ENCODE measurements at places on chromosomes 16 and 17.

GRCh38 chr17:35021520-35022380 lies 41.4 kb downstream of the LIG3 start:
- no peak for DNase-seq

DNA sequence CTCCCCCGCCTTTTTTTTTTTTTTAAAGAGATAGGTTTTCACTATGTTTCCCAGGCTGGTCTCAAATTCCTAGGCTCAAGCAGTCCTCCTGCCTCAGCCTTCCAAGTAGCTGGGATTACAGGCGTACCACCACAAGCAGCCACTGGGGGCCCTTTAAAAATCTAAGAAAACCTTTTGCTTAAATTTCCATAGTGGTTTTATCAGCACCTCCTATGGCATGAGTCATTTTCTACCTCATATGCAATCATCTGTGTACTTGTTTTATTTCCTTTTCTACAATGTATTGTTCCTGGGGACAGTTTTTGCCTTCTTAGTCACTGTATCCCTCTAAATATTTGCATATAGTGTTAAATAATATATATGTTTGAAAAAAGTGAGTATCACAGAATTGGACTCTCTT lies 29.2 kb downstream of the GNA13 start:
- no peak for DNase-seq

DNA sequence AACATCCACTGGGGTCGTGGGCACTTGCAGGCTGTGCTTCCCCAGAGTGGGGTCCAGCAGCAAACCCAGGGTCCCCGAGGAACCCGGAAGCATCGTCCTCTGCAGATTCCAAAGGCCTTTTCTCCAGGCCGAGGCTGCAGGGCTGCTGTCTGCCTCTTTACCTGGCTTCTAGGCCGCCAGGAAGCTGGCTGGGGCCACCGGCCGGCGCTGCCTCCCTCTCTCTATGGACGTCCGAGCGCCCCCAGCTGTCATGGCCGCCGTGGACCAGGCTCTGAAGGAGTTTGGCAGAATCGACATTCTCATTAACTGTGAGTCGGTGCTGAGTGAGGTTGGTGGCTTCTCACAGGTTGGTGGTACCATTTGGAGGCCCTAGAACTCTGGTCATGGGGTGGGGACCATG lies 5.6 kb downstream of the DECR2 start:
- DNase-seq: no peak

GRCh38 chr17:78808163-78808562 lies 26.1 kb upstream of the CYTH1 start:
- no peak for DNase-seq

DNA sequence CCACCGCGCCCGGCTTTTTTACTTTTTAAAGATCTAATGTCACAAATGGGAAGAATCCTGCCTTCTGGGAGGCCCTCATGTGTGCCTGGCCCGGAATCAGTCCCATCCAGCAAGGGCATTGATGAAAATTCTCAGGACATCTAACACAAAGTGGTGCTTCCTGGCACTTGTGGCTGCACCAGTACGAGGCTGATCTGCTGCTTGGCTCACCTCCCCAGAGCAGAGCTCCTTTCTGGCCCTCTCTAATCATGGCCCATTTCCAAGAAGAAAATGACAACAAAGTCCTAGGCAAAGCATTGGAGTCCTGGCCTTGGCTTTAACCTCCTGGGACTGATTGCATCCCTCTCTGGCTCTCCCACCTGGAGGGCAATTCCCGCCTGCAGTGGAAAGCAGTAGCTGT lies 50.7 kb upstream of the SIAH1 start:
- DNase-seq: no peak

- DNase-seq: no peak
Observed at GRCh38 chr17:14790521-14790920, 474.6 kb downstream of the PMP22 start.

GRCh38 chr17:69485901-69486643 lies 71.6 kb downstream of the MAP2K6 start:
- no peak for DNase-seq

DNA sequence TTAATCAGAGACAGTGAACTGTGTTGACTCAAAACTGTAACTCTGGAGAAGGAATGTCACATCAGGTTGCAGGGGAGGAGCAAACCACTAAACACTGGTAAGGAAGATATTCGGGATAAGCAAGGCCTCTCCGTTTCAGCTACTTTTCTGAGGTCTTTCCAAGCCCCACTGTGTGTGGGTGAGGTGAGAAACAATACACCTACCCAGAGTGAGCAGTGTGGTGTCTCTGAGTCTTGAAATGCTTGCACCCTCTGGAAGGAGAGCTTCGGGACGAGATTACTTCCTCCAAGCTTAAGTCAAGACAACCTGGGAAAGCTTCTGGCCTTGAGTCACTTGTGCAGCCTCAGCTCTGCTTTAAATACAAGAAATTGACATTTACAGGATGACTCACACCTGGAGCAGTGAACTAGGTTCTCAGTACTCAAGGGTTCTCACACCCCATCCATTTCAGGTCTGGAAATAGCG lies 2.5 kb upstream of the MAP3K14 start:
- DNase-seq: no peak

DNA sequence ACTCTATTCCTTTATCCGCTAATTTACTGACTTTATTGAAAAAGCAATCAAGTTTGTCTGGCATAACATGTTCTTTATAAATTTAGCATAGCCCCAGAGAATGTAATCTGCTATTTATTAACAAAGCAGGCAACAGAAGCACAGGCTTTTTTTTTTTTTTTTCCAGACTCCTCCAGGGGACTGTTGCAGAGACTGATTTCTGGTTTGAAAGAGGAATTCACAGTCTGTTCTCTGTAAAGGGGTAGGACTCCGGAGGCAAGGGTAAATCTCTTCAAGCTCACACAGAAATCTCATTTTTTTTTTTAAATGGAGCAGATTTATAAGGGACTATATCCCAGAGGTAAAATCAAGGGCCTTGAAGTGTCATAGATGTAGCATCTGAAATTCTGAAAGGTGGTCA lies 1386.5 kb upstream of the CDH8 start:
- no peak for DNase-seq

- DNase-seq: no peak
Observed at GRCh38 chr16:51430716-51431369, 279.8 kb upstream of the SALL1 start.

DNA sequence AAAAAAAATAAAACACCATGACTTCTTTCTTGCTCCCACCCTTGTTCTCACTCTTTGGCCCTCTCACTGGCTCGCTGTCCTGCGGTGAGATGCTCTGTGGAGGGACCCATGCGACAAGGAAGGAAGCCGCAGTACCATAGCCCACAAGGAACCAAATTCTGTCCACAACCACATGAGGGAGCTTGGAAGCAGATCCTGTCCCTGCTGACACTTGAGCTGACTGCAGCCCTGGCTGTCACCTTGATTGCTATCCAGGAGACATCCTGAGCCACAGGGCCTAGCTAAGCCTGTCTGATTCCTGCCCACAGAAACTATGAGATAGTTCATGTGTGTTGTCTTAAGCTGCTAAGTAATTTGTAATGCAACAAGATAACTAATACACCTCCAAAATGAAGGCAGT lies 4.8 kb upstream of the MT2A start:
- DNase-seq: peak; percentile 0

- no peak for DNase-seq
Observed at GRCh38 chr17:80261159-80261894, 675 bp downstream of the RNF213 start.

DNA sequence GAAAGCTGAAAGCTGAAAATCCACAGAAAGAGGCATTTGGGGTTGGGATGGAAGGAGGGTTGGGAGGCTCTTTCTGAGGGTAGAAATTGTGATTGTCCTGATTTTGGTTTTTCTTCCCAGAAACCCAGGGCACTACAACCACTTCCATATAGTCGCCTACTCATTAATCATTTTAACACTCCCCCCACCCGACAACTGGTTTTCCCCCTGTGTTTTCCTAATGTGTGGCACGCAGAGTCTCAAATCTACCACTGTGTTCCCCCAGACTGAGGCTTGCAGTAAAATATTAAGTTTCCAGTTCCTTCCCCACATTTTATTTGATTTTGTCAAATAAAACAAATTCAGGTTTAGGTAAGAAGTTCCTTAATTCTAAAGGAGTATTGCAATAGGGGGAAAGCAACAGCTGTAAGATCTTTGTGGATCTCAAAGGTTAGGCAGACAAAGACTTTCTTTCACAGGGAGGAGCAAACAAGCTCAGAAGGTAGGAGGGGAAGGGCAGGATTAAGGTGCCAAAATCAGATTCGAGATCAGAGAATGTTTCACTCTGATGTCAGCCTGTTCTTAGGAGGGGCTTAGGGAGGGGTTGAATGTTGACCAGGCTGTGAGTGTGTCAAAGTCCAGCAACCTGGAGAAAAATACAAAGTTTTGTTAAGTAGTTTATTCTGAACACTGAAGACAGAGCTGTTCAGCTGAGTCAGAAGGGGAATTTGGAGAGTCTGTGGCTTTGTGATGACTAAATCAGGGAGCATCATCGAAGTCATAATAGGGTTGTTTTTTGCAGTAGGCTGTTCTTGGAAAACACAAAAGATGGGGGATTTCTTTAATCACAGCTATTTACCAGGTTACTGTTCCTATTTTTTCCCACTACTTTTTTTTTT lies 3.6 kb downstream of the ZNF267 start:
- no peak for DNase-seq

DNA sequence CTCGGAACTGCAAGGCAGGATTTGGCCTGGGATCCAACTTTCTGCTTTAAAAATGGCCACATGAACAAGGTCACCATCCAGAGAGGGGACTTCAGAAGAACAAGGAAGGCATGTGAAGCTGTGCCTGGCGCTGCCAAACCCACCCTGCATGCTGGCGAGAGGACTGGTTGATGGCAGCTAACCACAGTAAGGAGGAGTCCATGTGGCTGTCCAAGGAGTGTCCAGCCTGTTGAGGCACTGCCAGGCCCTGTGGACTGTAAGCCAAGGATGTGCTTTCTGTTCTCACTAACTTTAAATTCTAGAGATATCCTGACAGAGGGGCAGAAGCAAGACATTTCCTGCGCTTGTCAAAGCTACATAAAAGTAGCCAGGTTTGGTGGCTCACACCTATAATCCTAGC lies 40.4 kb downstream of the CDK5R1 start:
- DNase-seq: no peak

GRCh38 chr17:34390649-34391048 lies 27.6 kb upstream of the CCL1 start:
- DNase-seq: no peak

GRCh38 chr16:10584981-10585438 lies 4.6 kb upstream of the EMP2 start:
- DNase-seq: no peak

DNA sequence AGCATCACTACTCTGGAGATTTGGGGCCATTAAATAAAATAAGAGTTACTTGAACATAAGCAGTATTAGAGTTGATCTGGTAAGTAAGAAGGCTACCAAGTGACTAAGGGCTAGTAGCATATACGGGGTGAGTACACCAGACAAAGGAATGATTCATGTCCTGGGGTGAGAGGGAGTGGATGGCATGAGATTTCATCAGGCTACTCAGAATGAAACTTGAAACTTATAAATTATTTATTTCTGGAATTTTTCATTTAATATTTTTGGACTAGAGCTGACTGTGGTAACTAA lies 2.3 kb downstream of the SLFN5 start:
- DNase-seq: no peak

- DNase-seq: no peak
Observed at GRCh38 chr16:62549875-62550274, 513.6 kb upstream of the CDH8 start.

DNA sequence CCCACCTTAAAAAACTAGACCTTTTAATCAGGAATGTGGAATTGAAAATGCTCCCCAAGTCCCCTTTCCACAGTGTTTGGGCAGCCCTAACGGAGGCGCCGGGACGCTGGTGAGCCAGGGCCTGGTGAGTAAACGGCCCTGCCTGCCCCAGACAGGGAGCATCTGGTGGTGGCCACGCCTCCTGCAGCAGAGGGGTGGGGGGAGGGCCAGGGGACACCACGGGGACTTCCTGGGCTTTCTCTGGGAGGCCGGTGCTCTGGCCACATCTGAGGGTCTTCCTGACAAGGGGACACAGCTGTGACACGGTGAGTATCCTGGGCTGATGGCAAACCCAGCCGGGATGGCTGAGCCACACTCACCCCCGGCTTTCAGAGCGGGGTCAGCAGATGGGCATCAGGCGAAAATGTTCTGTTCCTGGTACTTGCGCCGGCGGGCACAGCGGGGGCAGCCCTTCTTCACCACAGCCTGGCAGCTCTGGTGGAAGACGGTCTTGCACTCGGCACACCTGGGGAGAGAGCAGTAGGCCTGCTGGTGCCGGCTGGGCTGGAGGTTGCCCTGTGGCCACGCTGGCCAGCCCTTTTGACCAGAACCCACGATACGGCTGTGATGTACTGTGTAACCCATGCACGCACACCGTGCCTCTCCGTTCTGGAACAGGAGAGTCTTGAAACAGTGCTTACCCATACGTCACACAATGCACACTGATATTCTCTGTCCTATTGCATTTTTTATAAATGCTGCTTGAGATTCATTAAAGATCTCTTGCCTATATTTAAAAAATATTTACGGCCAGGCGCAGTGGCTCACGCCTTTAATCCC lies 5.0 kb upstream of the ARHGAP27 start:
- no peak for DNase-seq

DNA sequence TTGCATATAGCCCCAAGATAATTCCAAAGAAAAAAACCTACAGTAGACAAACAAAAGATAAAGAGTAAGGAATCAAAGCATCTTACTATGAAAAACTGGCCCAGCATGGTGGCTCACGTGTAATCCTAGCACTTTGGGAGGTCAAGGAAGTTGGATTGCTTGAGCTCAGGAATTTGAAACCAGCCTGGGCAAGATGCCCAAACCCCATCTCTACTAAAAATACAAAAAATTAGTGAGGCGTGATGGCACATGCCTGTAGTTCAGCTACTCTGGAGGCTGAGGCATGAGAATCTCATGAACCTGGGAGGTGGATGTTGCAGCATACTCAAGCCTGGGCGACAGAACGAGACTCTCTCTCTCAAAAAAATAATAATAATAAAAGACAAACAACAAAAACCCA lies 764.7 kb upstream of the KIF2B start:
- DNase-seq: no peak

GRCh38 chr17:63483038-63483437 lies 6.2 kb downstream of the ACE start:
- no peak for DNase-seq

DNA sequence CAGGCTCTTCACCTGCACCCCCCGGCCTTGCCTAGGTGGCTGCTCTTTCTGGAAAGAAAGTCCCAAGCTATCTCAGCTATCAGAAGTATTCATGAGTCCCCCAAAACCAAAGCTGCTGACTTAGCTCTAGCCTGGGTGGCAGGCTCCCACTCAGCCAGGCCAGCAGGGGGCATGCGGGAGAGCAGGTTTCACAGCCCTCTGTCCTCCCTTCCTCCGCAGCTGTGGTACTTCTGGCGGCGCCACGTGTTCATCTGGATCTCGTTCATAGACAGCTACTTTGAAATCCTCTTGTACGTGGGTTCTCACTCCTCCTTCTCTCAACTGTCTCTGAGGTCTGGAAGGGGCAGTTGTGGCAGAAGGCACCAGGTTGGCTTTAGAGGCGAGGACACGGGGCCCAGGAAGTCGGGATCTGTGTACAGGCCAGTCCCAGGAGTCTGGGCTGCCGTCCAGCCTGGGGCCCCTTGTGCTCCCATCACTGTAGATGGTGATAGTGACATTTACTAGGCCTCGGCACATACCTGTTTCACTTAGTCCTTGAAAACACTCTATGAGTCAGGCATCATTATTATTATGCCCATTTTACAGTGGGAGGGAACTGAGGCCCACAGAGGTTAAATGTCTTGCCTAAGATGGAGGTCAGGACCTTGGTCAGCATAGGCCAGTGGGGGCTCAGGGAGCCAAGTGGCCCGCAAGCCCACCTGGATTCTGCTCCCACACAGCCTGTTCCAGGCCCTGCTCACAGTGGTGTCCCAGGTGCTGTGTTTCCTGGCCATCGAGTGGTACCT lies 12.9 kb downstream of the TRPV2 start:
- DNase-seq: no peak
